Uterus (tissue), 4 donors: ENCODE measurements at places on chromosomes 7 and 10. TPM values are rescaled to one million over a fixed set of nuclear protein-coding genes. Genes with fewer than 3 reads are reported as not detected.

CFAP70 gene
- total RNA-seq = 4.3 TPM

GRCh38 chr10:13143766-13144165 lies 17.6 kb upstream of the MCM10 start:
- no peak overlapping the region for H3K4me3 ChIP-seq
- no peaks in the 10 kb centered on the region for H3K36me3 ChIP-seq
- no peaks in the 10 kb centered on the region for H3K4me1 ChIP-seq
- H3K27ac ChIP-seq = no peak overlapping the region
- no peak for DNase-seq
- H3K27me3 ChIP-seq = no peaks in the 10 kb centered on the region

- H3K4me1 ChIP-seq = no peaks in the 10 kb centered on the region
- no peak overlapping the region for H3K27ac ChIP-seq
- H3K36me3 ChIP-seq = no peaks in the 10 kb centered on the region
- no peak for DNase-seq
- H3K27me3 ChIP-seq = no peaks in the 10 kb centered on the region
- no peak overlapping the region for H3K4me3 ChIP-seq
Observed at GRCh38 chr7:235576-236395, 43.4 kb downstream of the FAM20C start.

ARPC1A gene
- 102 TPM for total RNA-seq

SEC61G gene
- total RNA-seq = 52.7 TPM

DNA sequence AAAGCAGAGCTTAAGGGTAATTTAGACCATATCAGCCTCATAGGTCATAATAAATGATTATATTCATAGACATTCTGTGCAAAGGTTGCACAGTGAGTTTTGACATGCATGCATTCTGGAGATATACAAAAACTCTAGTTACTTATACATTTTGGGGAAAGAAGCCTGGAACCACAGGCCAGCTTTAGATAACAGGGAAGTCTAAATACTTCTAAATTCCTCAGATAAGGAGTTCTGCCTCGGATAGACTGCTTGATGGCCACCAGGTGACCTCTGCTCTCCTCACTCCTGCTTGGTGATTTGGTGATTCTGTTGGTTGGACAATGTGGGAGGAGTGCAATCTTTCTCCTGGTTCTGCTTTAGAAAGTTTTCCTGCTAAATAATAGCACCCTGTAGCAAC lies 77.9 kb downstream of the SGMS1 start:
- no peak for DNase-seq
- H3K27ac ChIP-seq = no peak overlapping the region
- no peak overlapping the region for H3K4me3 ChIP-seq
- H3K4me1 ChIP-seq = no peaks in the 10 kb centered on the region

DNA sequence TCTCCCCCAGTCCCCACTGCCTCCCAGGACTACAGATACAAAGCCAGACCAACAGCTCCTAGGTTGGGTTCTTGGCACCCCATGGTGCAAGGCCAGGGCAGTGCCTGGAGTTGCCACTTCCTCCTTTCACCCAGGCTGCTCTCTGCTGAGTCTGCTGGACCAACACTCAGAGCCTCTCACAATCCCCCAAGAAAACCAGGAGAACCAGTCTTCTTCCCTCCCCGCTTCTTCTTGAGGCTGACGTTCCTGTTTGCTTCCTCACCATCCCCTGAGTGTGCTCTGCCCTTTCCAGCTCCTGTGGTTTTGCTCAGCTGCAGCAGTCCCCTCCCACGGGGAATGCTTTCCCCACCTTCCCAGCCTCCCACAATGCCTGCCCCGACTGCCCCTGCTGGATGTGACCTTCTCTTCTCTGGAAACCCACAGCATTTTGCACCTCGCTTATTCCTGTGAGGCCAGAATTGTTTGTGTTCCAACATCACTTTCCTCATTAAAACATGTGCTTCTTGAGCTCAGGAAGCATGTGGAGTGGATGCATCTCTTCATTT lies 89.9 kb downstream of the GOLGA7B start:
- H3K4me3 ChIP-seq = no peak overlapping the region
- no peak overlapping the region for H3K27ac ChIP-seq
- no peaks in the 10 kb centered on the region for H3K4me1 ChIP-seq
- no peaks in the 10 kb centered on the region for H3K27me3 ChIP-seq
- no peaks in the 10 kb centered on the region for H3K36me3 ChIP-seq

HIF1AN gene
- 24.2 TPM for total RNA-seq

UPP1 gene
- 2.2 TPM for total RNA-seq

H2BK1 gene
- 4.4 TPM for total RNA-seq

NEUROG3 gene
- total RNA-seq = not detected

- no peak for DNase-seq
- H3K36me3 ChIP-seq = no peaks in the 10 kb centered on the region
- H3K4me1 ChIP-seq = no peaks in the 10 kb centered on the region
- H3K27me3 ChIP-seq = no peaks in the 10 kb centered on the region
Observed at GRCh38 chr10:92506336-92506735, 67.6 kb downstream of the IDE start.

DNA sequence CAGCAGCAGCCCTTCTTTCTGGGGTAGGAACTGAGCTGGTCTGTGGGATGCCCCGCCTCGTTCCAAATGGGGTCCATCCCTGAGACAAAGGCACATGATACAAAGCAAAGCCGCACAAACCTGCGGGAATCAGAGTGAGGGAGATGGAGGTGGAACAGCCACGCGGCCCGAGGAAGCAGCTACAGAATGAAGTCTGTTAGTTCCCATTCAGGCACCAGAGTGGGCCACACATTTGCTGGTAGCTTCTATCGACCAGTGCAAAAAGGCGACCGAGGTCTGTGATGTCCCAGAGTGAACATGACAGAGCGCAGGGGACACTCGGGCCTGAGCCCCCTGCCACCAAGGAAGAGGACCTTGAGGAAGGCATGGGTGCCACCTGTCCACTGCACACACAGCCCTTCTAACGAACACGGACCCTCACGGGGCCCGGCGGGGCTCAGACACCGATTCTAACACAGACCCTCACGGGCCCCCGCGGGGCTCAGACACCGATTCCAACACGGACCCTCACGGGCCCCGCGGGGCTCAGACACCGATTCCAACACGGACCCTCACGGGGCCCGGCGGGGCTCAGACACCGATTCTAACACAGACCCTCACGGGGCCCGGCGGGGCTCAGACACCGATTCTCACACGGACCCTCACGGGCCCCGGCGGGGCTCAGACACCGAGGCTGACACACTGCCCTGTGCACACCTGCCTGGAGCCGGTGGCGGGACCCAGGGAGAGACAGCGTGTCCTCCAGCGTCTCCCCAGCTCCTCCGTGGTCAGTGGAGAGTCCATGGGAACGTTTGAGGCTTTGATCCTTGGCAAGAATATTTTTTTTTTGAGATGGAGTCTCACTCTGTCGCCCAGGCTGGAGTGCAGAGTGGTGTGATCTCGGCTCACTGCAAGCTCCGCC lies 32.8 kb upstream of the FAM20C start:
- H3K27ac ChIP-seq = no peak overlapping the region
- no peak for DNase-seq
- H3K36me3 ChIP-seq = no peaks in the 10 kb centered on the region
- no peaks in the 10 kb centered on the region for H3K4me1 ChIP-seq
- no peak overlapping the region for H3K4me3 ChIP-seq
- no peaks in the 10 kb centered on the region for H3K27me3 ChIP-seq

FKBP6 gene
- 0.14 TPM for total RNA-seq

ACTL6B gene
- not detected for total RNA-seq

WAC gene
- 175 TPM for total RNA-seq

DNA sequence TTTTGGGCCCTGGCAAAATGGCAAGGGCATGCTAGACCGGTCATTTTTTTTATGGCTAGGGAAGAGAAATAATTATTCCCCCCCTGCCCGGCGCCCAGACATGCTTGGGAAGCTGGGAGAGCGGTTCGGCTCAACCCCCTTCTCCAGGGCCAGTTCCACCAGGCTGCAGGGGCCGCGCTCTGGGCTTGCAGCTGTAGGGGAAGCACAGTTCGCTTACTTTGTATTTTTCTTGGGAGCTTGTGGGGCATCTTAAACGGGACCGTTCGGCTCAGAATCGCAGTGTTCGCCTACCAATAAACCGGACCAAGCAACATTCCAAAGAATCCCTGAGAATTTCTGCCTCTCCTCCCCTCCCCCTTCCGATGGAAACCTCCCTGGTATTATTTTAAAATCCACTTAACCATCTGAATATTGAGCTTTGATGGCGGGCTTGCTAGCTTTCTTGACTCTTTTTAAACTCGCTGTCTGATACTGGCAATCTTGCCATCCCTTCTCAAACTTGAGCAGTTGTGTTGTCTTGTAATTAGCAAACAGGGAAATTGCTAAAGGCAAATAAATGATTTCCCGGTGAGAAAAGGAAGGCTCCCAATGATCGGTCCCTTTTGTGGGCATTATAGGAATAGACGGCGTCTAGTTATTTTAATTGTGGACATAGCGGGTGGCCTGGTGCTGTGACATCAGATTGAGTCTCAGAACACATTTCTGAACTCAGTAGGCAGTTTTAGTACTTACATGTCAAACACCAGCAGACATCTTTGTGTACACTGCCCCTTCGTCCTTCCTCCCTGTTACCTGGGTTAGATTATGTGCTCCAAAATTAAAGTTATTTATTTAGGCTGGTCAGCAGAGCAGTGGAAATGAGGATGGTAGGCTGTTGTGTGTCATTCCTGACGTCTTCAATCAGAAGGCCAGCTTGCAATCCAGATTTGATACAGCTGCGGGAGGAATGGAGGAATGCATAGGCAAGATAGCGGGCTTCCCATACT lies 3.4 kb downstream of the TCF7L2 start:
- peak overlapping the region; percentile 97 for H3K27ac ChIP-seq
- H3K4me1 ChIP-seq = peaks cover 6% of the 10 kb centered on the region
- H3K36me3 ChIP-seq = no peaks in the 10 kb centered on the region
- no peaks in the 10 kb centered on the region for H3K27me3 ChIP-seq
- DNase-seq = no peak

LIPF gene
- total RNA-seq = not detected

- H3K27ac ChIP-seq = no peak overlapping the region
- no peak for DNase-seq
- H3K36me3 ChIP-seq = no peaks in the 10 kb centered on the region
- peaks cover 52% of the 10 kb centered on the region for H3K27me3 ChIP-seq
Observed at GRCh38 chr7:155809947-155810769, 2.1 kb downstream of the SHH start.

SEMA3E gene
- total RNA-seq = 3.3 TPM

- no peak for DNase-seq
- no peaks in the 10 kb centered on the region for H3K27me3 ChIP-seq
- H3K36me3 ChIP-seq = no peaks in the 10 kb centered on the region
- H3K27ac ChIP-seq = no peak overlapping the region
Observed at GRCh38 chr7:51613911-51614357, 297.3 kb upstream of the COBL start.

UBN2 gene
- total RNA-seq = 12.1 TPM

OPN4 gene
- not detected for total RNA-seq

DNA sequence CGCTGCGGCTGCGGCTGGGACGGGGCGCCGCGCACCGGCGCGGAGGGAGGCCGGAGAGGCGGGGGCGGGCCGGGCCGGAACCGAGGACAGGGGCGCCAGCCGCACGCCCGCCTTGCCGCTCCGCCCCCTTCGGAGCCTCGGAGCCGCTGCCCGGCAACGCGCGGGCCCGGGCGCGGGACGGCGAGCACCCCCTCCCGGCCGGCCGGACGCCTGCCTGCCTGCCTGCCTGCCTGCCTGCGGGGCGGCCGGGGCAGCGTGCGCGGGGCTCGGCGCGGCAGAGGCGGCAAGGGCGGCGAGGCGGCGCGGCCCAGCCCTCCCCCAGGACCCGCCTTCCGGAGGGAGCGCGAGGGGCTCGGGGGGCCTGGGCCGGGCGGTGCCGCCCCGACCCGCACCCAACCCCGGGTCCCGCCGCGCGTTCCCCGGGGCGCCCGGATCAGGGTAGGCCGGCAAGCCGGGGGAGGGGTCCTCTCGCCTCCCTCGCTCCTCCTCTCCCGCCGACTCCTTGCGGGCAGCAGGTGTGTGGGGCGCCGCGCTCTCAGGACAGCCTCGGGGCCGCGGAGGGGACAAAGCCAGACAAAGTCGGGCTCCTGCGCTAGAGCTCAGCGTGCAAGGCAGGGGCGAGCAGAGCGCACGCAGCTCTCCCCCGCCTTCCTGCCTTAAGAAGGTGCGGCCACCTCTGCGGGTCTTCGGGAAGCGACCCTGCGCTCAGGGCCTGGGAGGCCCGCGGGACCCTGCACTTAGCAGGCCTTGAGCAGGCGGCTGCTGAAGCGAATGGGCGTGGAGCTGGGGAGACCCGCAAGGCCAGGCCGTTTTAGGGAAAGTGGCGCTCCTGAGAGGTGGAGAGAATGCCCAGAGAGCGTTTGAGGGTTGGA lies at the start of gene KIAA1549:
Gene KIAA1549 (minus strand): TSS at position 58 of the 872 bp plus-strand sequence. CDS start 120 bp downstream, outside the sequence.
- H3K36me3 ChIP-seq = no peaks in the 10 kb centered on the region
- peak within 1 kb of the TSS; percentile 62 for H3K4me3 ChIP-seq
- no peaks in the 10 kb centered on the region for H3K4me1 ChIP-seq
- peak within 1 kb of the TSS; percentile 64 for H3K27ac ChIP-seq
- DNase-seq = peak; percentile 68
- H3K27me3 ChIP-seq = no peaks in the 10 kb centered on the region

DNA sequence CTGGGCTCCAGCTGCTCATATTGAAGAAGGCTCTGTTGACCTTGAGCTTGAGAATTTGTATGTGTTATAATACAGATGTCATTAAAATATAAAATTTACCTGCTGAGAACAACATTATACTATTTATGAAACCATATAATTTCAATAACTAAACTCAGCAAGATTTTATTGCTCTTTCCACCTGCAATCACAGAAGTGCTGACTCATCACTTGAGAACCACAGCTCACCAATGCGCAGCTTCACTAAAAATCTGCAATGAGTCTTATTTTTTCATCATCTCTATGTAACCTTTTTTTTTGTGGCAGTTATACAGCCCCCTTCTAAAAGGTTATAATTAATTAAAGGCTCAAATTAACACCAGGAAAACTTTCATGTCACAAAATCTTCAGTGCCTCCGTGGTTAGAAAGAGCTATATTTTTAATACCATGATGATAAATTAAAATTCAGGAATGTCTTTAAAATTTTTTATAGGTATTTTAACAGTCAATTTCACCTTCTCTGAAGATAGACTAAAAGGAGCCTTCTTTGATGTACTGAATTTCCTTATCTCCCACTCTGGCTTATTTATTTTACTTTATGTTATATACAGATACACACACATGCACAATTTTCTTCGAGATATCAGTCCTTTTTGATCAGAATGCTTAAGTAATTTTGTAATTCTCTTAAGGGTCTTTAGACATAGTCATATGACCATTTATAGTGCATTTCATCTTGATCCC lies 102.7 kb downstream of the EVX1 start:
- H3K36me3 ChIP-seq = no peaks in the 10 kb centered on the region
- H3K27ac ChIP-seq = no peak overlapping the region
- DNase-seq = no peak
- no peaks in the 10 kb centered on the region for H3K4me1 ChIP-seq
- H3K4me3 ChIP-seq = no peak overlapping the region

ACADSB gene
- total RNA-seq = 15.0 TPM

- no peak overlapping the region for H3K27ac ChIP-seq
- no peaks in the 10 kb centered on the region for H3K36me3 ChIP-seq
- no peaks in the 10 kb centered on the region for H3K27me3 ChIP-seq
- H3K4me3 ChIP-seq = no peak overlapping the region
- H3K4me1 ChIP-seq = no peaks in the 10 kb centered on the region
Observed at GRCh38 chr7:17674166-17674942, 265.9 kb downstream of the SNX13 start.

GRCh38 chr10:109887243-109887642 lies 36.1 kb downstream of the XPNPEP1 start:
- H3K4me1 ChIP-seq = peaks cover 4% of the 10 kb centered on the region
- no peak overlapping the region for H3K4me3 ChIP-seq
- peak overlapping the region; percentile 55 for H3K27ac ChIP-seq
- no peak for DNase-seq

GRCh38 chr7:36019980-36020379 lies 133.1 kb upstream of the EEPD1 start:
- DNase-seq = no peak
- no peaks in the 10 kb centered on the region for H3K27me3 ChIP-seq
- H3K4me3 ChIP-seq = no peak overlapping the region
- no peak overlapping the region for H3K27ac ChIP-seq
- H3K4me1 ChIP-seq = no peaks in the 10 kb centered on the region
- no peaks in the 10 kb centered on the region for H3K36me3 ChIP-seq
